8988T (cell line): ENCODE measurements at places on chromosomes 6 and 20.
A peak's percentile ranks its signal among the peaks of the same experiment; 100 is the strongest.

DNA sequence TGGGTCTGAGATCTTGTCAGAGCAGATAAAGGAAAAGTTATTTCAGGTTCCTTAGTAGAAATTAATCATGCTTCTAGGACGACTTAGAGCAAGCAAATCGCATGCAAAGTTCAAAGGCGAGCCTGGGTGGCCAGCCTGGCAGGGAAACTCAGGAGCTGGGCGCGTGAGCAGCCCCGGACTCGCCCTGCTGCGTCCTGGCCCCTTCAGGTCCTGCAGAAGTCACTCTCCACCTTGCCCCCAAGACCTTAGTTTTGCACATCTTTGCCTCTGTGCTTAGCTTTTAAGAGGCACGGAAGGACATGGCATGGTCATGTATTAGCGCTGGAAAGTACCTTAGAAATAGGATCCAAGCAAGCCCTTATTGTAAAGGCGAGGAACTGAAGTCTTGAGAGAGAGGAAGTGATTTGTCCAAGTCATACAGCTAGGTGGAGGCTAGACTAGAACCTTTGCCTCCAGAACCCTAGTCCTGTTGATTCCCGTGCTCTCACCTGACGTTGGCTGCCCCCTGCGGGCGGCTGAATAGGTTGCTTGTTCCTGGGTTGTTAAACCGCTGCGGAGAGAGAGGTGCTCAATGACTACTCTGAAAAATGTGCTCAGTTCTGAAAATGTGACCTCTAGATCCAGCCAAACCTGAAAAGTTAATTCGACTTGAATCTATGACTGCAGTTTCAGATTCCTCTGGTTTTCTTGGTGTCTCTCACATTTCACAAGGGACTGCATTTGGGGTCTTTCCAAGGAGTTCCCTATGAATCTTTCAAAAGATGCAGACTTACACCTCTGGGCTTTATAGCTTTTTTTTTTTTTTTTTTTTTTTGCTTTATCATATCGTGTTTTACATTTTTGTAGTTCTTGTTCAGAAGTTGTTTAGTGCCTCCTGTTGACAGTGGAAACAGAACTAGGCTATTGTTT lies 2.7 kb downstream of the MYB start:
- peak; percentile 43 for DNase-seq

DNA sequence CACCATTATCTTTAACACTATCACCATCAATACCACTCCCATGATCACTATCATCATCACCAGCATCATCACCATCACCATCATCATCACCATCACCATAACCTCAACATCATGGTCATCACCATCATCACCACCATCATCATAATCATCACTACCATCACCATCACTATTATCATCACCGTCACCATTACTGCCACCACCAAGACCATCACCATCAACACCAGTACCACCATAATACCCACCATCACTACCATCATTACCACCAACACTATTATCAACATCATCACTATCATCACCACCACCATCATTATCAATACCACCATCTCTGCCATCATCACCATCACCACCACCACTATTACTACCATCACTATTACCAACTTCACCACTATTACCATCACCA lies 32.7 kb upstream of the CST1 start:
- DNase-seq = no peak

DNA sequence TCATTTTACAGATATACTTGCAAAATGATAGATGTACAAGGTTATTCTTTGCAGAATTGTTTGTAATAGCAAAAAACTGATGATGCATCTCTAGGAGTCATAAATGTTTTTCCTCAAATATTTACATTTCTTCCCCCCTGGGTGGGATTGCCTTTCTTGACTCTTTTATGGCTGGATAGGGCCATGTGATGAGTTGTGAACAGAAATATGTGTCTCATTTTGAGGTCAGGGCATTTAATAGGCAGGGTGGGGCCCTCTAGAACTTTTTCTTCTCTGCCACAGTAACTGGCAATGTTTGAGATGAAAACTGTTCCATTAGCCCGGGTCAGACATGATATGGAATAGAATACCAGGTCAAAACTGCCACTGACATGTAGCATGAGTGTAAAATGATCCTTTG lies 159.5 kb upstream of the SYNCRIP start:
- DNase-seq = no peak

- no peak for DNase-seq
Observed at GRCh38 chr6:11141295-11141694, 29.8 kb upstream of the ERVFRD-1 start.

GRCh38 chr6:129981598-129981997 lies 36.8 kb upstream of the L3MBTL3 start:
- DNase-seq = no peak

- no peak for DNase-seq
Observed at GRCh38 chr6:77740380-77740779, 87.5 kb downstream of the MEI4 start.

DNA sequence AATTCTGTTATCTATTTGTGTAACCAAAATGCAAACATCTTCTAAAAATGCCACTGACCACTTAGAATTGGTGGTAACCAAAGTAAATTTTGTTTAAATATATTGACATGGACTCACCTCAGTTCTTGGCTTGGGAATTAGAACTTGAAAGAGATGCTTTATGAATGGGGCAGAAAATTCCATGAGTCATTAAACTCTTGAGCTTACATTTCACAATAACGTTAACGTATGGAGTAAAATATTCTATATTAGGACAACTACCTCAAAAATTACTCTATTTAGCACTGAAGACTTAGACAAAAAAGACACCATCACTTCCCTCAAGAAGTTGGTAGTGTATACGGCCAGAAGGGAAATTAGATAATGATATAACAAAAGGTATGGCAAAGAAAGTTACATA lies 752.2 kb upstream of the MARCKS start:
- no peak for DNase-seq

- no peak for DNase-seq
Observed at GRCh38 chr6:115554060-115554459, 506.6 kb downstream of the FRK start.

GRCh38 chr20:2093159-2093781 lies 8.4 kb upstream of the STK35 start:
- no peak for DNase-seq

- no peak for DNase-seq
Observed at GRCh38 chr6:52573295-52573694, 3.6 kb downstream of the TRAM2 start.

- DNase-seq = no peak
Observed at GRCh38 chr6:144353871-144354314, 68.8 kb downstream of the UTRN start.

- no peak for DNase-seq
Observed at GRCh38 chr6:35718375-35718736, 18.5 kb upstream of the ARMC12 start.

DNA sequence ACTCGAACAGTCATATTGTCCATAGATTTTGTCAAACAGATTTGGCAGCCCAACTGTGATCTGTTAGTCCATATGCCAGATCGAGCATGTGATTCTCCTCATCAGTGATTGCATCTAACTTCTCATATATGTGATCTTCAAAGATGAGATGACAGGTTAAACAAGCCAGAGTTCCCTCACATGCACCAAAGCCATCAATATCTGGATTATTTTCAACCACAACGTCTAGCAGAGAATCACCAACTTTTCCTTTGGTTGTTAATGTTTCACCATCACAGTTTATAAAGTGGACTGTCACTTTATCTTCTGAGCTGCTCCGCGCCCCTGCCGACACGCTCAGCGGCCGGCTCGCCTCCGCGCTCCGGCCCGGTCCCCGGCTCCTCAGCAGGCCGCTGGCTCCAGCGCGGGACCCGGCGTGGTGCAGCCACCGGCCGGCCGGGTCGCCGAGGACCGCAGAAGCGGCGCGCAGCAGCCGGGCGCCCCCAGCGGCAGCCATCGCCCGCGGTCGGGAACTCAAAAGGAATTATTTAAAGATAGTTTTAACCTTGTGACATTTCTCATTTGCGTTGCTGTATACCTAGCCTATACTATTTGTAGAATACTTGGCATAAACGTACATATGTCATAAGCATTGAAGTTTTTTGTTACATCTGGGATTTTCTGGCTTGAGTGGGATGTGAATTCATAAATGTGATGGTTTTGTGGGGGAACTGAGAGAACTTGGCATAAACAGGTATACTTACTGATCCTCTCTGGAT lies 40.1 kb upstream of the DYNLRB1 start:
- no peak for DNase-seq

- no peak for DNase-seq
Observed at GRCh38 chr20:8117636-8118035, 14.4 kb upstream of the PLCB1 start.
